ENCODE measurements at places on chromosomes 2 and 18.

GRCh38 chr2:45344071-45344470 is 267.0 kb downstream of the SRBD1 start:
- DNase-seq = no peak

- DNase-seq = no peak
Measured at GRCh38 chr2:48356701-48357325, 173.1 kb upstream of the STON1 start.

DNA sequence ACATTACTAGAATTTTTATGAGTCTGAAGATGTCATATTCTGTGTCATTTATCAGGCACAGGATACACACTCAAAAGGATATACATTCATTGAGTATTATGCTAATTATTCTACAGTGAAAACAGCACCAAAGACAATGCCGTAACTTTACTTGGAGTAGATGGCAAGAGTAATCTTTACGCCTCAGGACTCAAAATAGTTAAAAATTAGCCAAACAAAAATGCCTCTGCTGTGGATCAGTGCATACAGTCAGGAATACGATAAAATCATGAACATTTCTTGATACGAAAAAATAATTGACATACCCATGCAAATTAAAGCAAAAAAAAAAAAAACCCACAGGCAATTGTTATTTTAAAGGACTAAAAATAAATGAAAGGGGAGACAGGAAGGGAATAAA is 129.7 kb downstream of the NETO1 start:
- DNase-seq = no peak

DNA sequence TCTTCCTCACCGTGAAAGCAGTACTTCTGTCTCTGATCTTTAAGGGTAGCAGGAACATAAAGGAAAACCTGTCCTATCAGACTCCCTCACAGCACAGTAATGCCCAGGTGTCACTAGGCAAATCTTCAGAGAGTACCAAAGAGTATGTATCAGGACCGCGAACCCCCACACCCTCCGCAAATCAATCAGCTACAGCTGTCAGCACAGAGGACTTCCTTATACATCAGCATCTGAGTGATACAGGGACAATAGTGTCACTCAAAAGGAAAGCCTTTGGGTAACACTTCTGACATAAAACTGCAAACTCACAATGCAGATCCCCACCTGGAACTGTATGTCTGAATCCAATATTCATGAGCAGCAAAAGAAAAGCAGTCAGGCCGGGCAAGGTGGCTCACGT is 2.6 kb downstream of the AFG3L2 start:
- no peak for DNase-seq

- no peak for DNase-seq
Measured at GRCh38 chr2:102186791-102187495, at the start of gene IL1RL2. Gene IL1RL2 (plus strand): TSS chr2:102187023. CDS start chr2:102187868, 845 bp downstream.

Data from NCI-H187 treated with DMSO at 0.1 percent for 48 hours (cell line).